ENCODE measurements at places on chromosomes 13 and 19.
A peak's percentile ranks its signal among the peaks of the same experiment; 100 is the strongest.

DNA sequence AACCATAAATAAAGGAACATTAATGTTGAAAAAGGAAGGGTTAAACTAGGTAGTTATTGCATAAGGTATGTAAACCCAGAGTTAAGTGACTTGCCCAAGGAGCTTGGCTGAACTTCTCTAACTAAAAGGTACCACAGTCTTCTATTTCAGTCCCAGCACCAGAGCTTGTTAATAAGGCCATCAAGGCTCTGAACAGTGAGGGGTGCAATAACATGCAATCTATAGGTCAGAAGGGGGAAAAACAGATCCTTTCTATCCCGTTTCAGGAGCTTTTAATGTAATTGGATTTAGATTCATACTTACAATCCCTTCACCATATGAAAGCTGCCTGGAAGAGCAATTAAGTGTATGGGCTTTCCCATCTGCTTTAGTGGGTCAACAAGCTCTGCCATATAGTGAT lies 441.5 kb upstream of the SPRY2 start:
- DNase-seq: no peak

DNA sequence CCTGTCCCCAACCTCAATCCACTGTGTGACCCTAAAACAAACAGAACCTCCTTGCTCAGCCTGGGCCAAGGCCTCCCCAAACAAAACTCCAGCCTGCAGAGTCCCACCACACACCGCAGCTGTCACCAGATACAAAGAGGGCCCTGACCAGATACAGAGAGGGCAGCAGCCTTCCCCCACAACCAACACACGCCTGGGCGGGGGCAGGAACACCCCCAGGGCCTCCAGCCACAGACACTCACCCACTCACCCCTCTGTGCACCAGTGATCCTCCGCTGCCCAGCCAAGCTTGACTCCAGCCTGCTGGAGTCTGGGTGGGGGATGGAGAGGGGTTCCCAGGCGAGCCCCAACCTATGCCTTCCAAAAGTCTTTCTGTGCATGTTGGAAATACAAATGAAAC lies 5.9 kb upstream of the CIRBP start:
- no peak for DNase-seq

DNA sequence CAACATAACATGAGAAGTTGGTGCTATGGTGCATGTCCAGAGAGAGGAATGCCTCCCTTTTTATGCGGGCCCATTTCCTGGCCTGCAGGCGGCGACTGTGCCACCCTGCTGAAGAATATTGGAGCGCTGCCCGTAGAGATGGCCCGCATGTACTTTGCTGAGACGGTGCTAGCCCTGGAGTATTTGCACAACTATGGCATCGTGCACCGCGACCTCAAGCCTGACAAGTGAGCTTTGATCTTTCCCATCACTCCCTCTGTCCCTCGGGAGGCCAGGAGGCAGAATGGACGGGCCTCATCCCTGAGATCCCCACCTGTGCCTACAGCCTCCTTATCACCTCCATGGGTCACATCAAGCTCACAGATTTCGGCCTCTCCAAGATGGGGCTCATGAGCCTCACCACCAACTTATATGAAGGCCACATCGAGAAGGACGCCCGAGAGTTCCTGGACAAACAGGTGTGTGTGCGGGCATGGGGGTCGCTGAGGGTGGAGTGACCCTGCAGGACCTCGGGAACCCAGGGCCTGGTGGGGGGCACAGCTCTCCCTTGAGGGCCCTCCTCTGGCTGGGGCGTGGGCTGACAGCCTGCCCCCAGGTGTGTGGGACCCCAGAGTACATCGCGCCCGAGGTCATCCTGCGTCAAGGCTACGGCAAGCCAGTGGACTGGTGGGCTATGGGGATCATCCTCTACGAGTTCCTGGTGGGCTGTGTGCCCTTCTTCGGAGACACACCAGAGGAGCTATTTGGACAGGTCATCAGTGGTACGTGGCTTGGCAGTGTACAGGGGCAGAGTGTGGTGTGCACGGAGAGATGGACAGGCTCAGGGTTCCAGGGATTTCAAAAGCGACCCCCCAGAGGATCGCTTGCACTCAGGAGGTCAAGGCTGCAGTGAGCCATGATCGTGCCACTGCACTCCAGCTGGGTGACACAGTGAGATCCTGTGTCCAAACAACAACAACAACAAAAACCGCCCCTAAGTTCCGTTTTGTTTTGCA lies 16.2 kb downstream of the DNASE2 start:
- DNase-seq: no peak

DNA sequence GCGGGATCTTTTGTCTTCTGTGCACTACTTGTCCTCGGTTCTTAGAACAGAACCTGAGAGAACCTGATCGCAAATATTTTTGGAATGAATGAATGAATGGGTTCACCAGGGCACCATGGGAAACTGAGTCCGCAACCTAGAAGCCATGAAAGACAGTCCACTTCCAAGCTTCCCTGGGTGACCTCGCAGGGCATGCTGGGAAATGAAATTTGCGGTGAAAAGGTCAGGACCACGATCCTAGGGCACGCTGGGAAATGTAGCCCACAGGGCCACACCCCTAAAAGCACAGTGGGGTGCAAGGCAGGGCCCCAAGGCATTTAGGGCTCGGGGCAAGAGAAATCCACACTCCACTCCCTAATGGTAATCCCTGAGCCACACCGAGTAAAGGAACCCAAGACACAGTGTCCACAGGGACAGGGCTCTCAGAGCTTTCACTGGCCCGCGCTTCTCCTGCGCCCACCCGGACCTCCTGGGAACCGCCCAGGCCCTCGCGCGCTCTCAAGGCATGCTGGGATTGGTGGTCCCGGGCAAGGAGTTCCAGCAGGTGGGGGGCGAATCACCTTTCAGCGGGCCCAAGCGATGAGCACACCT lies 1.1 kb upstream of the PPP1R12C start:
- DNase-seq: peak; percentile 56

DNA sequence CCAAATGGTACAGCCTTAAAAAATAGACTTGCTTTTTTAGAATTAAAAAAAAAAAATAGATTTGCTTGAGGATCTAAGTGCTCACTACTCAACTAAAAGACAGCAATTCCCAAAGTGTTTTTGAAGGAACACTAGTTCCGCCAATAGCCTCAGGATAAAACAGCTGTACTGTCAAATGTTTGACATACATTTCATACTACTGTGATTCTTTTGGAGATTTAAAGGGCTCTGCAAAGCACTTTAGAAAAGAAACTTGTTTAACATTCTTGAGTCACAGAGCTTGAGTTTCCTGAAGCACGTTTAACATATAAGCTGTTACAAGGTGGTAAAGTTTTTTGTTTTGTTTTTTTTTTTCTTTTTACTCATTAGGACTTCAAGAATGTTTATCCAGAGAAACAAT lies 23.1 kb upstream of the KLF5 start:
- no peak for DNase-seq

- DNase-seq: no peak
Observed at GRCh38 chr19:39307046-39307821, 11.0 kb downstream of the IFNL1 start.

- no peak for DNase-seq
Observed at GRCh38 chr13:52158629-52159158, 703 bp downstream of the NEK3 start.

DNA sequence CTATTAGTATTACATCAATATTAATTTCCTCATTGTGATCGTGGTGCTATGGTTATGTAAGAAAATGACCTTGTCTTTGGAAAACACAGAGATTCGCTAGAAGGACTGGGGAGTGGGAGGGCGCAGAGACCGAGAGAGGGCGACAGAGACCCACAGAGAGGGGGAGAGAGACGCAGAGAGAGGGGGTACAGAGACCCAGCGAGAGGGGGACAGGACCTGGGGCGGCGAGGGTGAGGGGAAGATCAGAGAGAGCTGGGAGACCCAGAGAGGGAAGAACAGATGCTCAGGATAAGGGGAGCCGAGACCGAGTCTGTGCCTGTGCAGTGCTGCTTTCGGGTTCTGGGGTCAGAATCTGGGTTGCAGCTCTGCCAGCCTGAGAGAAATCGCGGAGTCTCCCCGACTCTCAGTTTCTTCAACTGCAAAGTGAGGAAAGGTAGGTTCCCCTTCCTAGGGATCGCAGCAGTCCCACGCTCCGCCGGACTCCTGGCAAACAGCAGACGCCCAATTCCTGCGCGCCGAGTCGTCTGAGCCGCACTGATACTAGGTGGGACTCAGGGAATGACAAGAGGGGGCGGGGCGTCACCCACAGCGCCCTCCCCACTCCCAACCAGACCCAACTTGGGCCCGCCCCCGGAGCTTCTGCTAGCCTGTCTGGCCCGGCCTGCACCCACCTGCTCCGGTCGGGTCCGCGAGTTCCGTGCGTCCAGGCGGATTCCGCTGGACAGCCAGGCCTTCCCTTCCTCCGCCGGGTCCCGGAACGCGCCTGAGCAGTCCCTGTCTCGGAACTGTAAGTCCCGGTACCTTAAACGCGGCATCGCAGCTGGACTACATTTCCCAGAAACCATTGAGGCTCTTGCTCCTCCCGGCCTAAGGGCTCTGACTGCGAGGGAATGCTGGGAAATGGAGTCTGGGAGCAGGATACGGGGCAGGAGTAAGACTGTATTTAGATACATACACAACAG lies 15.3 kb downstream of the IZUMO2 start:
- peak; percentile 77 for DNase-seq

DNA sequence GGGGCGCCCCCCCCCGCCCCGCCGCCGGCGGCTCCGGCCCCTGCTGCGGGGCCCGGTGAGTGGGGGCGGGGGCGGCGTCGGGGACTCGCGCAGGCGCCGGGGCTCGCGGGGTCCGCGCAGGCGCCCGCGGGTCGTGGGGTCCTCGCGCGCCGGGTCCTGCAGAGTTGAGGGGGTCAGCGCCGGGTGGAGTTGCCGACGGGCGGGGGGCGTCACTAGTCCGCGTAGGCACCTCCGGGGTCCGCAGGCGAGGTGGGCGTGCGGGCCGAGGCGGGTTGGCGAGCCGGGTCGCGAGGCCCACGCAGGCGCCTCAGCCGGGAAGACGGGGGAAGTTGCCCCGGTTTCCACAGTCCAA lies 365 bp downstream of the PPP6R1 start:
- no peak for DNase-seq

DNA sequence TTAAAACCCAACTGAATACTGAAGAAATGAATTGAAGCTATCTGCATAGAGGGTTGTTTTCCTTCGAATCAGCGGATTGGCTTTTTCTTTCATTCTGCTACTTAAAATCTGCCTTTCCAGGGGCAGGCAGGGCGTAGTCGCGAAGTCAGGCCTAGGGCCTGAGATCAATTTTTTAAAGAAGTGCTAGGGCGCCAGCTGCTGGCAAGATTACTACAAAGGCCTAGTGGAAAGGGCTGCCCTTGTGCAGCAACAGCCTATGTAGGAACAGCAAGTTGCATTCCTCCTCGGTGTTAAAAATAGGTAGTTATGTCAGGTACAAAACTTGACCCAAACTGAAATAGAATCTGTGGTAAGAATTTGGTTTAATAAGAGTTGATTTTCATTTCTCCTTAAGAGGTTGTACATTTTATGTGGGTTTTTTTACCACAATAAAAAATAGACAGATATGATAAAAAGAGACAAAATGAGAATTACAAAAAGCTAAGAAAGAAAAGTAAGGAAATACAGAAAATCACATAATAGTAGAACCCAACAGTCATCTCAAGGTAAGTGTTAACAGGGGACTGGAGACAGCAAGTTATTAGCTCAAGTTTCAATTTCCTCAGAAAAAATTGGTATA lies 9.5 kb upstream of the URAD start:
- DNase-seq: no peak

DNA sequence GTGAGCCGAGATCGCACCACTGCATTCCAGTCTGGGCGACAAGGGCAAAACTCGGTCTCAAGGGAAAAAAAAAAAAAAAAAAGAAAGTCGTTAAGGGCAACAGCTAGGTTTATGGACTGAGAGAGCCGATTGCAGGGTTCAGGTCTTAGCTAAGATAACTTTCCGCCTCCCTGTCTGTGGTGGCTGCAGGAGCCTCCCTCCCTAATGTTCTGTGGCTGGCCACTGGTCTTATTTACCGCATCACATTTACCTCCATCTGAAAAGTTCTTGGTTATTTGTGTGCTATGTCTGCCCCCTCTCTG lies 722 bp upstream of the CRTC1 start:
- no peak for DNase-seq

GRCh38 chr13:29328501-29328900 lies 267.0 kb downstream of the SLC7A1 start:
- no peak for DNase-seq

DNA sequence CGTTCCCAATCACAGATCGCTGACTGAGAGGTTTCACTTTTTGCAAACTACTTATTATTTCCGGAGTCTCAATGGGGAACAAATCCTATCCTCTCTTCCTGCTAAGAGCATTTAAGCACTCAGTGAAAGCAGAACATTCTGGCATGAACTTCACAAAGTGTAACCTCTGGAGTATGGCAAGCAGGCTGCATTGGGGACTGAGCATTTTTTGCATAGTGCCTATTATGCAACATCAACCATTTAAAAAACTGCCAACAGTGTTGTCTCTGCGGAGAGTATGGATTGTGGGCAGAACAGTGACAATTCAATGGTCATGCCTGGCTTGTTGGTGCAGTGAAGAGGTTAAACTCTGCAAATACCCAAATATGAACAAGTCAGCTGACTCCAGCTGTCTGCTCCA lies 484.6 kb downstream of the OLFM4 start:
- no peak for DNase-seq

- no peak for DNase-seq
Observed at GRCh38 chr13:20990910-20991525, 70.4 kb downstream of the LATS2 start.

DNA sequence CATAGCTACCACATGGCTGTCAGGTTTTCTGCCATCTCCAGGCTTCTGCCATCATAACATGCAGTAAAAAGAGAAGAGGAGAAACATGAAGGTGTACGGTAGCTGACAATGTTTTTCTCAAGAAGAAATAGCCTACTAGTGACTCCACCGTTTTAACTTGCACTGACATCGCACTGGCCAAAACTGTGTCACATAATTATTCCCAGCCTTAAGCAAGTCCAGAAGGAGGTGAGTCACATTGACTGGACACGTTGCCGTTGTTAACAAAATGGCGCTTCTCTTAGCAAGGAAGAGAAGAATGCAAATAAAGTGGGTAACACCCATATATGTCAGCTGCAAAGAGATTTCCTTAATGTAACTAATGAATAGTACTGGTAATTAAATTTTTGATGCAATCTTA lies 810.4 kb upstream of the SLC10A2 start:
- DNase-seq: no peak

DNA sequence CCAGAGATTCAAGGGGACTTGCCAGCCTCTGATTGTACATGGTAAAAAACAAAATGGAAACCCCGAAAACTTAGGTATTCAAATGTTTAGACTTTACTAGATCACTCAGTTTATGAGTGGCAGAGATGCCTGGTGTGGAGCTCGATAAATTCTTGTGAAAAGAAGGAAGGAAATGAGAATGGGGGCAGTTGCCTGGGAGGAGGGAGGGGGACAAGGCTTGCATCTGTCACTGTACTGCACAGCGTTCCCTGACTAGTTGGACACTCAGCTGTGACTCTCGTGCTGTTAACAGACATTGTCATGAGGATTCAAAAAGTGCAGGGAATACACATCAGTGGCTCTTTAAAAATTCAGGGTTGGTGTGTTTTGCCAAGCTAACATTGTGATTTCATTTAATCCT lies 232.9 kb downstream of the ZIC5 start:
- no peak for DNase-seq

- DNase-seq: no peak
Observed at GRCh38 chr19:4174213-4174894, 8.0 kb downstream of the SIRT6 start.

All from amygdala (tissue), 56 donors.